Foreskin keratinocyte (primary cell): ENCODE measurements at places on chromosomes 13 and 19. TPM values are rescaled to one million over a fixed set of nuclear protein-coding genes. Genes with fewer than 3 reads are reported as not detected.

The CFAP97D2 gene
- total RNA-seq = not detected in 2 replicates

The FARP1 gene
- total RNA-seq = 21.5 and 25.0 TPM in 2 replicates

The KLHL1 gene
- total RNA-seq = not detected in 2 replicates

The KCNC3 gene
- not detected in 2 replicates for total RNA-seq

The MATK gene
- total RNA-seq = not detected in 2 replicates

The NLRP9 gene
- not detected in 2 replicates for total RNA-seq

The PLPP2 gene
- 12.5 and 13.8 TPM in 2 replicates for total RNA-seq

The ZNF430 gene
- total RNA-seq = 8.0 and 11.6 TPM in 2 replicates
